ENCODE measurements at places on chromosomes 6 and 20.
A peak's percentile ranks its signal among the peaks of the same experiment; 100 is the strongest.

GRCh38 chr6:107103082-107103481 is 12.2 kb downstream of the BEND3 start:
- peak; percentile 51 for DNase-seq

DNA sequence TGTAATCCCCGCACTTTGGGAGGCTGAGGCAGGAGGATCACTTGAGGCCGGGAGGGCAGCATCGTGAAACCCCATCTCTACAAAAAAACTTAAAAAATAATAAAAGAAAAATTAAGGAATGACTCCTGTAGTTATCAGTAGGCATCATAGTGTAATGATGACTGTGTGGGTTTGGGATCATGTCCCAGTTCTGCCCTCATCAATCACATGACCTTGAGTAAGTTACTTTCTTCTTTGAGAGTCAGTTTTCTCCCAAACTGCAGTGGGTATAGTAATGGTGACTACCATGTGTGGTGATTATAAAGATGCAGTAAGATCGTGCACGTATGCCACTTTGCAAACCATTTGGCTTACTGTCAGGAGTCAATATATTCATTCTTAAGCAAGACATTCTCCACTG is 89.2 kb downstream of the TXNDC5 start:
- no peak for DNase-seq

GRCh38 chr20:41467220-41467619 is 100.6 kb upstream of the EMILIN3 start:
- no peak for DNase-seq

GRCh38 chr20:58271606-58272351 is 37.7 kb upstream of the RAB22A start:
- no peak for DNase-seq

GRCh38 chr6:32954986-32955802 is 2.3 kb upstream of the HLA-DMA start:
- peak; percentile 88 for DNase-seq

GRCh38 chr6:111996144-111996865 is 57.6 kb upstream of the CCN6 start:
- DNase-seq: no peak

DNA sequence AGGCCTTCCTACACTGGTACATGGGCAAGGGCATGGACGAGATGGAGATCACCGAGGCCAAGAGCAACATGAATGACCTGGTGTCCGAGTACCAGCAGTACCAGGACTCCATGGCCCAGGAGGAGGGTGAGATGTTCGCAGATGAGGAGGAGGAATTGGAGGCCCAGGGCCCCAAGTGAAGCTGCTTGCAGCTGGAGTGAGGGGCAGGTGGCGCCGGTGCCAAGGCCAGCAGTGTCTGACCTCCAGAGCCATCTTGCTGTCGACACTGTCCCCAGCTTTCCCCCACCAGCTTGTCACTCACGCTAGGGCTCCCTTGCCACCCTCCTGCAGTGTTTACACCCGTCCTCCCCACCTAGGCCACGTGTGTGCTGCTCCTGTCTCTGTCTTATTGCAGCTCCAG is 12.2 kb downstream of the GABRR2 start:
- no peak for DNase-seq

DNA sequence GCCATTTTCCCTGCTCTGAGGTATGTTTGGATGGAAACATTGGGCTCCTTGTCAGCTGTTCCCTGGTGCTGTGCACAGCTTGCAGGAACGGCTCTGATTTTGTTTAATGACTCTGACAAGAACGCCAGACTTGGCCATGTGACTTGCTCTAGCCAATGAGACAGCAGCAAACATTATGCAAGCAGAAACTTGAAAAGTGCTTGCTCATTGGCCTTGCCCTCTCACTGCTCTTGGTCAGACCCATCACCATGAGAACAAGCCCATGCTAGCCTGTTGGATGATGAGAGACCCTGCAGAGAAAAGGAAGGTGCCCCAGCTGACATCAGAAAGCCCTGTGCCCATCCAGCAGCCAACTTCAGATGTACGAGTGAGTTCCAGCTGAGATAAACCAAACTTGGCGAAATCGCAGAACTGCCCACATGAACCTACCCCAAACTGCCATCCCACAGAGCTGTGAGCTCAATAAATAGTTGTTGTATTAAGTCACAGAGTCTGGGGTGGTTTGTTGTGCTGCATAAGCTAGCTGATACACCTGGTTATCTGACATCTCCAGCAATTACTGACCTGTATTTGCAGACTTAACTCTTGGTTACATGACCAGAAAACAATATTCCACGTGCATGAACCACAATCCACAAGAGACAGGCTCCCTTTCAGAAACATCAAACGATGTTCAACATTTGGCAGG is 96.9 kb downstream of the JPH2 start:
- DNase-seq: peak; percentile 63

- DNase-seq: no peak
Observed at GRCh38 chr6:79133173-79133572, 55.1 kb upstream of the PHIP start.

GRCh38 chr6:41713650-41714291 is 21.6 kb downstream of the TFEB start:
- no peak for DNase-seq

GRCh38 chr6:158061709-158062461 is 80.2 kb downstream of the SYNJ2 start:
- no peak for DNase-seq

DNA sequence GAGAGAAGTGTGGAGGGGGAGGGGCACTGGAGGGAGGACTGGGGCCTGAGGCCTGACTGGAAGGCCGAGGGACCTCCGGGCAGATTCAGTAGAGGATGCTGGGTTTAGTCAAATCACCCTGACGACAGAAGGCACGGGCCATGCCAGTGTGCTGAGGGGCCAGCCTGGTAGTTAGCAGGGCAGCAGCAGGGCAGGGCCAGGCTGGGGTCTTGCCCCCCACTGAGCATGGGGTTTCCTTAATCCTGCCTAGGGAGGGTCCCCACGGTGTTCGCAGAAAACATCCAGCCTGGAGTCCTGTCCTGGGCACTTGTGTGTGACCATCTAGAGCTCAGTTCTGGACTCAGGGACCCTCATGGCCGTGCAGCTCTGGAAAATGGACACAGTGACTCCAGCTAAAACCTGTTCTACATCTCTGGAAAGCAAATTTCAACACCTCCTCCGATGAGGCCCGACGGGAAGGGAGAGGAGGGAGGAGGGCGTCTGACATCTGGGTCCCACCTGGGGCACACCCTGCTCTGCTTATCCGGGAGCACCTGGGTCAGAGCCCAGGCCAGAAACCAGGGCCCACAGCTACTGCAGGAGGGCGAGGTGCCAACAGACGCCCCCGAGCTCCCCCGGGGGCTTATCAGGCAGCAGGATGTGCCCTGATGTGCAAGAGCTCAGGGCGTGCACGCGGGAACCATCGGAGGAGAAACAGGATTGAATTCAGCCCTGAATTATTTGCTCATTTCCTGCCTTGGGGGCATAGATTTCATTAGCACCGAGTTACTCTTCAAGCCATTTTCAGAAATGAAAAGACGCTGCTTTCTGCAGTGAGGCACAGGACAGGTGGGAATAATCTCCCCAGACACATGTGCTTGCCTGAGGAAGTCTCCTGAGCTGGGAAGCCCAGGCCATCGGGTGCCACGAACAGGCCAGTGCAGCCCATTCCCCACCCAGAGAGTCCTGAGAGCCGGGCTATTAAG is 78.0 kb upstream of the MPC1 start:
- peak; percentile 47 for DNase-seq

DNA sequence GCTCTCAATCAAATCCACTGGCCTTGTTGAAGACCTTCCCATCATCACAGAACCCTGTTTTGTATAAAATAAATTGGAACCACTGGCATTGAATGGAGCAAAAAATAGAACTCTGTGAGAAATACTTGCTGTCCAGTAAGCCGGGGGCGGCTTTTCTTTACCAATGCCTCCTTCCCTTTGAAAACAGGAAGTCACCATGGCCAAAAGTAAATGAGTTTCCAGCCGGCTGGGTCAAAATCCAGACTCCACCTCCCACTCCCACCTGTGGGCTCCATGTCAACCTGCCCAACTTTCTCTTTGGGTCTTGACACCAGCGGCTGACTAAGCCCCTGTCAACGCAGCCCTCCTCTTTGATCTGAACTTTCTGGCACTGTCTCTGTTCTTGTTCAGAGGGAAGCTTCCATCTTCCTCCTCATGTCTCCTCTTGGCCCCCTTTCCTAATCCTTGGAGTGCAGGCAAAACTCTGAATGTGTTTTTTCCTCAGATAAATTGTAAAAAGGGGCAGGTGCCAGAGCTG is 95.2 kb downstream of the TFAP2C start:
- no peak for DNase-seq

GRCh38 chr6:10194816-10195672 is 219.8 kb downstream of the TFAP2A start:
- no peak for DNase-seq

- no peak for DNase-seq
Observed at GRCh38 chr20:4068708-4069107, 53.4 kb upstream of the RNF24 start.

DNA sequence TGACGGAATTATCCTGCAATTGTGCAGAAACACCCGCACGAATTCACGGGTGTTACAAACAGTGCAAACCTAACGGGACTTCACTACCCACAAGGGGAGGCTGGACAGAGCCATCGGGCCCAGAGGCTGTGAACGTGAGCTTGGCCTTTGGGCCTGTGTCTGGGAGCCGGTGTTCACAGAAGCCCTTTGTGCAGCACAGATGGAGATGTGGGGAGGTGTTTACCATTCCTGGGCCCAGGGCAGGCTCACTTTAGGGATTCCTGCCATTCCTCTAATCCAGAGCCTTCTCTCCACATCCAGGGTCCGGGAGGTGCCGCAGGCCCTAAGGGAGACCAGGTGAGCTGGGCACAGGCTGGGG is 15.0 kb downstream of the COL9A3 start:
- DNase-seq: no peak

GRCh38 chr6:152859225-152859624 is 108.6 kb downstream of the VIP start:
- DNase-seq: no peak

GRCh38 chr6:166253281-166253681 is 54.9 kb downstream of the PRR18 start:
- DNase-seq: no peak

DNA sequence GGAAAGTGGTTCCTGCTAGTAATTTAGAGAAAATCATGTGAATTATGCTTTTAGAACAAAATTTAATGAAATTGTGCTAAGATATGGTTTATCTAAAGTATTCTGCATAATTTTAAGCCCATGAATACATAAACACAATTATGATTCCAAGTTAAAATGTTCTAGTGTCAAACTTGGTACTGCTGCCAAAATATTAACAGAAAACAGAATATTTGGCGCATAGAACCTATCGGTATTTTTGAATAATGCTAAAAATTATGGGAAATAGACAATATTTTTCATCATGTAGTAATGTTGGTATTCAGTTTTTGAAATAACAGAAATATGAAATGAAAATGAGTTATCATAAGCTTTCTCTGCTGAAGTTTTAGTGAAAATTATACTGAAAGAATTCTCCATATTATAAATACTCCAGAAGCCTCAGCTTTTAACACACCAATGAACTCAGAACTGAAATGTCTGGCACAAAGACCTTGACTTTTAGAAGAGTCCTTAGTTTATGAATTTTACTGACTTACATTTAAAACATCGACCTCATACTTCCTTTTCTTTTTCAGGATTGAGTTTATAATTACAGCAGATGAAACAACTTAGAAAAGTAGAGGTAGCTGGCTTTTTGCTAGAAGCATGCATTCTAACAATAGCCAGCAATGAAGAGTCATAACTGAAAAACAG is 1192.3 kb upstream of the GJE1 start:
- no peak for DNase-seq

- no peak for DNase-seq
Observed at GRCh38 chr20:57921676-57922075, 211.9 kb upstream of the PMEPA1 start.

GRCh38 chr6:131173680-131174079 is 38.4 kb downstream of the AKAP7 start:
- DNase-seq: no peak

GRCh38 chr6:149028767-149029405 is 282.1 kb downstream of the UST start:
- peak; percentile 78 for DNase-seq

GRCh38 chr6:2636672-2637071 is 114.0 kb downstream of the MYLK4 start:
- DNase-seq: no peak

DNA sequence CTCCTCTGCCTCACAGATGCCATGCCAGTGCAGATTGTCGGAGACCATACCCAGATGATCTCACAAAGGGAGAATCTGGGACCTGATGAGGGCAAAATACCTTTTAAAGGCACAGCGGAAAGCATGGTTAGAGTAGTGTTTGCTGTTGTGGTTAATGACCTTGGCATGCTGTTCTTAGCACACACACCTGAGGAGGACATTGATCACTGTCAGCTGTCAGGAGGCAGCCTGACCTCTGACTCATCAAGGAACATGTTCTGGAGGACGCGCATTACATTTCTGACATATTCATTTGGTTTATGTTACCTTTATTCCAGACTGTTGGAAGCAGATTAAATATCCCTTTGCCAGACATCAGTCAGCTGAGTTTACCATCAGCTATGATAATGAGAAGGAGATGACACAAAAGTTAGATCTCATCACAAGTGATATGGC is 57.1 kb downstream of the GOPC start:
- peak; percentile 27 for DNase-seq

DNA sequence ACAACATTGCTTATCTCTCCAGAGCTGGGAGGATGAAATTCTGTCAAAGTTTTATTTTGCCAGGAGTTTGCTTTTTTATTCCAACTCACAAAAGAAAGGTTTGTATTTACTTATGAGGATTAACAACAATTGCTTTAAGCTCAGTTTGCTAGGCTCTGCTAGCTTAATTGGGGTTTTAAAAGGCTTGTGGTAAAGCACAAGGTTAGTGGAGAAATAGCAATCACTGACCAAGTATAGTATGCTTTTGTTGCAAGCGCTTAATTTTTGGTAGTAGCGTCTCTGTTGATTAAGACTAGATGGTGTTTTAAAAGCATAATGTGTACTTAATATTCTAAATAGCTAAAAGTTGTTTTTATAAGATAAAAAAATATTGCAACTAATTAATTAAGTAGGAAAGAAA is 45.7 kb downstream of the TINAG start:
- no peak for DNase-seq

DNA sequence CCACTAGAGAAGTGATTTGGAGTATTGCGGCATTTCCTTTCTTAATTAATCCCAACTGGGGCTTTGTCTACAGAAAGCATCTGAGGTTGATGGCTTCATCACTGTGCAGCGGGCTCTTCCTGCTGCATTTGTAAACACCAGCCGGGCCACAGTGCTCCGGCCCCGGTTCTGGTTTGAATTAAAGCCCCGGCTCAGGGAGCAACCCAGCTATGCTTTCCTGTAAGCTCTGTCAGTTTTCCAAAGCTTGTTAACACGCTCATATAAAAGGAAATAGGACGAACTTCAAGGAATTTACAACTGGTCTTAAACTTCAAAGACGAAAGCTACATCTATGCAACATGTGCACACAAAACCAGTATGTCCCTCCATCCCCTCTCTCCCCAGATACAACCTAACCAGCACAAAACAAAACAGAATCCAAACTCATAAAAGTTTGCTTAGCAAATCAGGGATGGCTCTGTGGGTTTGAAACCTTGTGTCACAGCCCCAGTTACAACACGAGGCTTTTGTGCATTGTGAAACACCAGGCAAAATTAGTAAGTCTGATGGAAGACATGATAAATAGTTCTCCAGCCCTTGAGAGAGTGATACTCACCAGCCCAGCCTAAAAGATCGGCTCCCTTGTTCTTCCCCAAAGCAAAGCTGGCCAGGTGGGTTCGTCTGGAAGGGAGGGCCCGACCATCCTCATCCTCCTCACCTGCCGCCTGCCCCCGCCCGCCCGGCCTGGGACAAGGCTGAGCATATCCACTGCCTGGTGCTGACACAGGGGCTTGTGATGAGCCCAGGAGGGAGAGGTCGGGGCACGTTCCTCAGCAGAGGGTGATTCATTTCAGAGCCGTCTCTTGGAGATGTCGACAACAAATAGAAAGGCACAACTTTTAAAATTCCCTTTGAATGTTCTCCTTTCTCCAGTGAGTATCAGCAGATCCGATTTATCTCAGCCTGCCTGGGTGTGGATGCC is 197.9 kb downstream of the TFAP2C start:
- DNase-seq: no peak
